ENCODE measurements at places on chromosomes 12 and 14.

DNA sequence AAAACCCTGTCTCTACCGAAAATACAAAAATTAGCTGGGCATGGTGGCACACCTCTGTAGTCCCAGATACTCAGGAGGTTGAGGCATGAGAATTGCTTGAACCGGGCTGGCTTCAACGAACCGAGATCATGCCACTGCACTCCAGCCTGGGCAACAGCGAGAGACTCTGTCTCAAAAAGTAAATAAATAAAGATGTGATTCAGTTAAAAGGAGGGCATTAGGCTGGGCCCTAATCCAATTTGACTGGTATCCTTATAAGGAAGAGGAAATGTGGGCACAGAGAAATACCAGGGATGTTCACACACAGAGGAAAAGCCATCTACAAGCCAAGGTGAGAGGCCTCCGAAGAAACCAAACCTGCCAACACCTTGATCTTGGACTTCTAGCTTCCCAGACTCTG, 10.1 kb upstream of the DCAF4 start:
- DNase-seq, result no peak

- DNase-seq, result no peak
Observed at GRCh38 chr12:15059123-15059522, 86.3 kb downstream of the PDE6H start.

- no peak for DNase-seq
Observed at GRCh38 chr14:105940534-105941225, 414.3 kb downstream of the TMEM121 start.

GRCh38 chr14:89926694-89927093, 27.8 kb downstream of the EFCAB11 start:
- DNase-seq, result peak; percentile 89

GRCh38 chr12:52486166-52487105, 6.6 kb downstream of the KRT6A start:
- no peak for DNase-seq

DNA sequence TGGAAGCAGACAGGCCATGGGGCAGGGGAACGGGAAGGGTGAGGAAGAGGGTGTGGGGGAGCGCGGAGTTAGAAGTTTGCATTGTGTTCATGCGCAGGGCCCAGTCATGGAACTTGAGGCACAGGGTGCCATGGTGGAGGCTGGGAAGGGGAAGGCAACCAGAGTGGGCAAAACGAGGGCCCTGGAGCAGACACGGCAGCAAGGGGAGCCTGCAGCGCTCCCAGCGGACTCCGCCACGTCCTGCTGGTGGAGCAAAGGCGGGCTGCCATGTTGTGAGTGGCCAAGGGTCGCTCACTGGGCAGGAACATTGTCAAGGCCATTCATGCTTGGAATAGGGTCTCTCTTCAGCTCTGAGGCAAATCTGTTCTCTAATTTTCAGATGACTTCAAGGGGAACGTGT, 20.5 kb downstream of the DEGS2 start:
- DNase-seq, result no peak

- peak; percentile 45 for DNase-seq
Observed at GRCh38 chr12:81573228-81573627, 185.9 kb downstream of the PPFIA2 start.

- DNase-seq, result peak; percentile 37
Observed at GRCh38 chr14:92922883-92923743, at the start of gene CHGA. CHGA (plus strand) TSS chr14:92923150; CDS start chr14:92923360, 210 bp downstream.

DNA sequence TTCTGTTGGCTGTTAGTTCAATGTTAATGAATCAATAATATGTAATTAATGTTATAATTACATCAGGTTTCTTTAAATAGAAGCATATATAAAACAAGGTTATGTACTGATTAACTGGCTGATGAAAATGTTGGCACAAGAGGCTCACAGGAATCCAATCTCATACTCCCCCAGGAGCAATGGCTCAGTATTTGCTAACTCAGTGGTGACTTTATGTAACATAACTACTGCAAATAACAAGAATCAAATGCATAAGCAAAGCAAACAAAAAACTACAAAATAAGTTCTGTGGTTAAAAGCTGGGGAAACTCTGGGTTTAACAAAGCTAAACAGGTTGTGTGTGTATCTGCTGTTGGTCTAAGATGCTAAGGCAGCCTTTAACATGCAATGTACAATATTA, 27.7 kb upstream of the BBS10 start:
- peak; percentile 22 for DNase-seq

- DNase-seq, result no peak
Observed at GRCh38 chr14:77272261-77272660, 1.3 kb upstream of the NGB start.

GRCh38 chr12:31298922-31299321, 27.0 kb downstream of the SINHCAF start:
- no peak for DNase-seq
